ENCODE measurements at places on chromosomes 2 and 18.

DNA sequence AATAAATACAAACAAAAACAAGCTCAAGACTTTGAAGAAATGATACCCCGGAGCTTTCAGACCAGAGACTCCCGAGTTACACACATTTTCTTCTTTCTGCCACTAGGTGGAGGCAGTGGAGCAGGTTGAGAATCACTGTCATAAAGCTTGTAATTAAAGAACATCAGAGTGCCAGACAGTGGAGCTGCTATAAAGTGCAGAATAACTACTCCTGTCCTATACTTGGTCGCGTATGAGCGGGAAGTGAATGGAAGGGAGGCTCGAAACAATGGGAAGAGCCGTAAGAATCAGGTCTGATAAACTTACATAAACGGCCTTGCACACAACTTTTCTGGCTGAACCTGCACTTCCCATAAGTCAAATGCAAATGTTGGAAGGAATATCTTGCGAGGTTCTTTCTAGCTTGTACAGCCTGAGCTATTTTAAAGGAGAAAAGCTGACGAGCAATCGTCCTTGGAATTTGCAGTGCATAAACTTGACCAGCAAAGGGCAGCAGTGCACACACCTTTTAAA is 189.0 kb downstream of the RPIA start:
- H3K4me1 ChIP-seq, result no peaks in the 10 kb centered on the region
- DNase-seq, result no peak
- no peaks in the 10 kb centered on the region for H3K27me3 ChIP-seq
- H3K36me3 ChIP-seq, result no peaks in the 10 kb centered on the region
- no peak overlapping the region for H3K27ac ChIP-seq

DNA sequence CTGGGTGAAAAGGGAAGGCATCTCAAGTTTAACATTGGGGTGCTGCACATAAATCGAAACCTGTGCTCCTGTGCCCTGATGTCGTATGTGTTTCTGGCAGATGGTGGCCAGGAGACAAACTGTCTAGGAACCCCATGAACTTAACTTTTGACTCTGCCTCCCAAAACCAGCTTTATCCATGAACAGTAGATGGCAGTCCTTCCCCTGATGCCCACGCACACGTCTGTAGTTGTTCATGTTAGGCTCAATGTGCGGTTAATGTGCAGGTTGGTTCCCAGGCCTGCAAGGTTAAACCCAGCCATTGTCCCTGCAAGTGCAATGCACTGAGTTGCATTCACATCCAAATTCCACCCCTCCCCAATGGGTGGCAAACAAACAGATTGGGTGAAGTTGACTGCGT is 44.1 kb upstream of the SIX3 start:
- no peak overlapping the region for H3K27ac ChIP-seq
- no peaks in the 10 kb centered on the region for H3K4me1 ChIP-seq
- H3K27me3 ChIP-seq, result no peaks in the 10 kb centered on the region
- no peaks in the 10 kb centered on the region for H3K36me3 ChIP-seq

DNA sequence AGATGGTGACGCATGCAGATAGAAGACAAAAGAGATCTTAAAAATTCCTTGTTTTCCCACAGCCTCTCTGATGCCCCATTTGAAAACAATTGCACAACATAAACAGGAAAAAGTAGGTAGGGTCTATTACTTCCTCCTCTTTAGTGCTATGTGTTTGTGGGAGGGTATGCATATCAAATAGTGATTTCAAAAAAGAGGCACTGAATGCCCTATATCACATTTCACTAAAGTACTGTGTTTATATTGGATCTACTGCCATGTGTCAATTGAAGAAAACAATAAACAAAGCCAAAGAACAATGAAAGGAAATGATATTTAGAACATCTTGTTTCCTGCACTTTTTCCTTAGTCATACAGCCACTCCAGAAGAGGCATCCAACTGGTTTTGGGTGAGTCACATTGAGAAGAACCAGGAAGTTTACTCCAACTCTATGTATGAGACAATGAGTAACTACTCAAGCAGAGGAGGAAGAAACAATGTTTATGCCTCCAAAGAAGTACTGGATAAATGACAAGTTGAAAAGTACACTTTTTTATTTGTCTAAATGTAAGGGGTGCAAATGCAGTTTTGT is 583.6 kb downstream of the FBXO15 start:
- H3K36me3 ChIP-seq, result no peaks in the 10 kb centered on the region
- DNase-seq, result no peak
- H3K27me3 ChIP-seq, result no peaks in the 10 kb centered on the region
- H3K4me1 ChIP-seq, result no peaks in the 10 kb centered on the region
- H3K4me3 ChIP-seq, result no peak overlapping the region

DNA sequence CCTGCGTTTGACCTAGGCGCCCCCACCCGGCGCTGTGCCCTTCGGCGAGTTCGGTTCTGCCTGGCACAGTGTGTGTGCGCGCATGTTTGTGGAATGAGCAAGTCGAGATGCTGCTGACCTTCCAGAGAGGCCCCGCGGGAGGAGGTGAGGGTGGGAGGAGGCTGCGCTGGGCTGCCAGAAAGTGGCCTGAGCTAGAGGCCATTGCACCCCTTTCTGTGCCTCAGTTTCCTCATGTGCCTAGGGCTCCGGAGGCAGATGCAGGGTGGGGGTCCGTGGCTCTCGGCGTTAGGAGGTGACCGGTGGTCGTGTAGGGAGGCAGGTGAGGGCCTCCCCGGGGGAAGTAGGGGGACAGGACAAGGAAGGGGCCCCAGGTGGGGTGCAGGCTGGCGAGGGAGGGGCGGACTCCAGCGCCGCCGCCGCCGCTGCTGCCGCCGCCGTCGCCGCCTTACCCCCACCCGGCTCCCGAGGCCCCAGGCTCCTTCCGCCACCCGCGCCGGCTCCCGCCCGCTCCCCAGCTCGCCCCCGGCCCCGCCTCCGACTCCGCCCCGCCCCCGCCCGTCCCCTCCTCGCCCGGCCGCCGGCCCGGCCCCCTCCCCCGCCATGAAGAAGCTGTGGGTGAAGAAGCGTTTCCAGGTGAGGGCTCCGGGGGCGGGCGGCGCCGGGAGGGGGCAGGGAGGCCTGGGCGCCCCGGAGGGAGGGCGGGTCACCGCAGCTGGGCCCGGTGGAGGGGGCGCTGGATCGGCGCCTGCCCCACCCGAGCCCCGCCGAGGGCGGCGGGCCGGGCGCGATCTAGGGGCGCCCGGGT is 7.0 kb downstream of the SPEG start:
- no peak overlapping the region for H3K27ac ChIP-seq
- H3K4me1 ChIP-seq, result peaks cover 12% of the 10 kb centered on the region
- H3K4me3 ChIP-seq, result no peak overlapping the region
- DNase-seq, result no peak

DNA sequence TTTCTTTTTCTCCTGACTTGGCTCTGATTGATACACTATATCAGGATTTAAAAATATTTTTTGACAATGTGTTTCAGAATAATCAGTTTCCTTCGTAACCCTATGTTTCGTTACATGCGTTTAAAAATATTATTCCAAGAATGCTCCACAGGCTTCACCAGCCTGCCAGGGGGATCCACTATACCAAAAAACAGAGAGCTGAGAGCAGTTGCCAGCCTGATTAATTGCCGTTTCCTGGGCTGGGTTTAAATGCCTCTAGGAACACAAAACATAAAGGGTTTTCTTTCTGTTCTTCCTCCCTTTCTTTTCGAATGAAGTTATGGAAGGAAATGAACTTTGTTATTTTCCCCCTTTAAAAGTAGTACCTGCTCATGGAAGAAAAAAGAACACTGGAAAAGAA is 47.9 kb downstream of the LRRFIP1 start:
- H3K27me3 ChIP-seq, result no peaks in the 10 kb centered on the region
- H3K4me3 ChIP-seq, result peak overlapping the region; percentile 69
- no peak for DNase-seq
- peaks cover 38% of the 10 kb centered on the region for H3K4me1 ChIP-seq

GRCh38 chr2:221675201-221675908 is 103.3 kb upstream of the EPHA4 start:
- H3K27ac ChIP-seq, result no peak overlapping the region
- no peak overlapping the region for H3K4me3 ChIP-seq

DNA sequence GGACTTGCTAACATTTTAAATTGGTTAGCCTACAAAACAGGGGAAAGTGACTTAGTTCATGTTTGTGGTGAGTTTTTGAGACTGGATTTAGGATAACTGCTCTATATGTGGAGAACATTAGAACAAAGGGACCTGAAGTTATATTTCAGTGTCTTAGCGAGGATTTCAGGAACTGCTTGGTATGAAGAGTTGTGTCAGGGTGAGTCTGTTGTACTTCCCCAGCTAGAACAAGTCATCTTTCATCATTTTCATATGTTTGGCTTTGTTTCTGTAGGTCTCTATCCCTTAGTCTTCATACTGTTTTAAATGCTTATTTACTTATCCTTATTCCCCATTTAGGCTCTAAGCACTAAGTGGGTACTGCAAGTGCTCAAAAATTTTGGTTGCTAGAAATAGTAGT is 41.9 kb downstream of the KCMF1 start:
- peaks cover 2% of the 10 kb centered on the region for H3K36me3 ChIP-seq
- H3K27me3 ChIP-seq, result no peaks in the 10 kb centered on the region
- DNase-seq, result no peak
- H3K27ac ChIP-seq, result peak overlapping the region; percentile 33

DNA sequence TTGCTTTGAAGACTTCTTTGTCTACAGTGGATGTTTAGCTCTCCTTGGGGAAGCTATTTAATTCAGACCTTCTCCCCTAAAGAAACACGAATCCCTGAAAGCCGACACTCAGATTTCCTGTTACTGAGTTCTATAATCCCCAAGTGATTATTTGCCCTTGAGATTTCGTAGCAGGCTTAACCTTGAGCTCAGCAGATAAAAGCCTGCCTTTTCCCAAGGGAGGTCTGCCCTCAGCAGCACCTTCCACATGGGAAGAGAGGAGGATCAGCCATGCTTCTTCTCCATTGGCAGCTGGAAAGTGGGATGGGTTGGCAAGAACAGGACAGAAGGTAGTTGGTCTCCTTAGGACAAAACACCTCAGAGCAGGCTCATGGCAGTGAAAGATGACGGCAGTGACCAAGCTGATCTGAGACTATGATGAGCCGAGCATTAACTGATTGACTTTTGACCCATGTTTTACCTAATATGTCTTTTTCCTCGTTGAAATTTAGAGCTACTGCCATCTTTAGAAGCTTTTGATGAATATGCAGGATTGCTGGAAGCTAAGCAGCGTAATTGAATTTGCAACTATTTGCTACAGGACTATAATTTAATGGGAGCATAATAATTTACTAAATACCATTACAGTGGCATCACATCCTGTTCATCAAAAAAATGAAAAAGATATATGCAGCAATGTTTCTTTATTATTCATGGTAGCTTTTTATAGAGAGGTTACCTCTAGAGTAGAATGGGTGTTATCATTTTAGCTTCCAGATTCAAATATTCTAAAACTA is 511.1 kb upstream of the ID2 start:
- H3K36me3 ChIP-seq, result no peaks in the 10 kb centered on the region
- DNase-seq, result peak; percentile 49
- no peak overlapping the region for H3K27ac ChIP-seq
- H3K4me3 ChIP-seq, result peak overlapping the region; percentile 38
